Substantia nigra (tissue), 51 donors: ENCODE measurements at places on chromosomes 7 and 10.

- no peak for DNase-seq
These were observed 117.8 kb upstream of the SHH start for GRCh38 chr7:155930061-155930460.

DNA sequence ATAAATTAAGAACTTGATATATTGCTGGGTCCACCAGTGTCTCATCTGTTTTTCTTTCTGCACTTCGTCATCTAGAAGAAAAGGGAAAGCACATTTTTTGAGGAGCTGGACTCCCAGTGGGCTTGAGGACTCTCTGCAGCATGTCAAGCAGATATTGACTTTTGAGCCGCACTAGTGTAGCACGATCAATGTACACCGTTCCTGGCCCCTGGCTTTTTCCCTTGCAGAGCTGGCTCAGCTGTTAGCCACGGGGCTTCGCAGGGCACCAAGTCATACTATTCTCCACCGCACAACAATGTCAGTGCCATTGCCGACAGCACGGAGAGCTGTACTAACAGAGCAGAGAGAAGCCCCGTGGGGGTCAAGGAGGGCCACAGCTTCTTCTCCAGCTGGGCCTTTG lies 235.4 kb upstream of the HABP2 start:
- no peak for DNase-seq

DNA sequence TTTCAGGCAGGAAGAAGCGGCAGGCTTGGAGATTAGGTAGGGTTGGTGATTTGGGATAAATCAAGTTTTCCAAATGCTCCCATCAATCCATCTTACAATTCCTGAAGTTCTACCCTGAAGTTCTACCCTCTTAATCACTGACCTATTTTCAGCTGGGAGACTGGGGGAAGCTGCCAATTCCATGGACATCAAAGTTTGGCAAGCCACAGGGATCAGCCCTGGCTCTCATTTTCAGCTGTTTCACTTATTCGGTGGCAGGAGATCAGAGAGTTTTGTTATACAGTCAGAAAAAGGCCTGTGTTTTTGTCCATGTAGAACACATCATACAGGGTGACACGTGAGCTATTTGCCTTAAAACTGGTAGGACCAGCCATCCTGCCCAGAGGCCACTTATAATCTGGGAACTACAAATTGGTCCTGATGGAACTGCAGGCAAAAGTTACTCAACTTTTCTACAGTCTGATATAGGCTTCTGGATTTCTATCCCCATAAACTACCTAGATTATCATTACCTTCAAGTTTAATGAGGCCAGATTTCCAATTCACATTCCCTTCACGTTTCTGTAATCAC lies 112.9 kb upstream of the ZNF746 start:
- no peak for DNase-seq

GRCh38 chr10:125149036-125149679 lies 11.2 kb downstream of the CTBP2 start:
- DNase-seq = no peak

DNA sequence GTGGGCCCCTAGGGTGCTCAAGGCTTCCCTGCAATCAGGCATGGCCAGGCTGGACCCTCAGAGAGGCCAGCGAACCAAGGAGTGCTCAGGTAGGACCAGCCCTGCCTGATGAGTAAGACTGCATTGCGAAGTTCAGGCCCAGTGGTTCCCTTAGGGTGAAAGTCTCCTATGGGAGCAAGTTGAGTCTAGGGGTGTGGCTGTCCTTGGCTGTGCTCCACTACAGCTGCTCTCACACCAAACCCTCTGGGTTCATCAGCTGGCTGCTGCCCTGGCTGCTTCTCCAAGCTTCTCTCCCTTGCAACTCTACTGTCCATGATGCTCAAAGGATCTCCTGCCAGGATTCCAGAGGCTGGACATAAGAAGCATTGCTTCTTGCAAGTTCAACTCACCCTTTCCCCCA lies 18.7 kb downstream of the FAM25A start:
- DNase-seq = no peak

DNA sequence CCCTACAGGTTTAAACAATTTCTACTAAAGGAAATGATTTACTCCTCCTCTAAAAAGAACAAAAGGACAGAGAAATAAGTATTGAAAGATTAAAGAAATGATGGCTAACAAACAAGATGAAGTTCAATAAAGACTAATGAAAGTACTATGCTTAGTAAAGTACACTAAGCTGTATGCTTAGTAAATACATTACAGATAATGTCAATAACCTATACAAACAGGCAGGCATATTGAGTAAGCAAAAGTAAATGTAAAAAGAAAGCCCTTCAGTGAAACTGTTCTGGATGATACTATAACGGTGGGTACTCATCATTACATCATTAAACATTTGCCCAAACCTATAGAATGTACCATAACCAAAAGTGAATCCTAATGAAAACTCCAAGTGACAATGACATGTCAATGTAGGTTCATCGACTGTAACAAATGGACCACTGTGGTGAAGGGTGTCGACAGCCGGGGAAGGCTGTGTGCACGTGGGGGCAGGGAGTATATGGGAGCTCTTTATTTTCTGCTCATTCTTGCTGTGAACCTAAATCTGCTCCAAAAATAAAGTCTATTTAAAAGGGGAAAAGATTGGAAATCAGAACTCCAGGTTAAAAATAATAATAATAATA lies 34.0 kb downstream of the CYTH3 start:
- no peak for DNase-seq

- no peak for DNase-seq
These were observed 3.7 kb upstream of the SLC16A9 start for GRCh38 chr10:59713196-59713821.

GRCh38 chr7:142450695-142451094 lies 192.8 kb upstream of the PRSS58 start:
- DNase-seq = no peak

DNA sequence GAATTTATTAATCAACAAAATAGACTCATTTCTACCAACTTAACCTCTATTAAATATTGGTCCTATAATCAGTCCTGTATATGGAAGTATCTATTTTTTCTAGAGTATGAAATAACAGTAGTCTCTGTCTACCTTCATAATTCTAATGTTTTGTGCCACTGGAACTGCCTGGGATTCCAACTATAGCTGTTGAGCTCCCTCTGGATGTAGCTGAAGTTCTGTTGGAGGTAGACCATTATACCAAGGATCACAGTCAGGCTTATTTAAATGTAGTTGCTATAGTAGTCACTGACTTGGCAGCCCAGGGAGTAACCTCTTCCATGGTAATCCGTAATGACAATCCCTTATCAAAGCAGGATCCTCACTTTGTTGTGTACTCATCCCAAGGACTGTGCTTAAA lies 48.5 kb upstream of the PHYHIPL start:
- DNase-seq = no peak

- DNase-seq = no peak
These were observed 40.2 kb downstream of the FBH1 start for GRCh38 chr10:5930272-5930671.

DNA sequence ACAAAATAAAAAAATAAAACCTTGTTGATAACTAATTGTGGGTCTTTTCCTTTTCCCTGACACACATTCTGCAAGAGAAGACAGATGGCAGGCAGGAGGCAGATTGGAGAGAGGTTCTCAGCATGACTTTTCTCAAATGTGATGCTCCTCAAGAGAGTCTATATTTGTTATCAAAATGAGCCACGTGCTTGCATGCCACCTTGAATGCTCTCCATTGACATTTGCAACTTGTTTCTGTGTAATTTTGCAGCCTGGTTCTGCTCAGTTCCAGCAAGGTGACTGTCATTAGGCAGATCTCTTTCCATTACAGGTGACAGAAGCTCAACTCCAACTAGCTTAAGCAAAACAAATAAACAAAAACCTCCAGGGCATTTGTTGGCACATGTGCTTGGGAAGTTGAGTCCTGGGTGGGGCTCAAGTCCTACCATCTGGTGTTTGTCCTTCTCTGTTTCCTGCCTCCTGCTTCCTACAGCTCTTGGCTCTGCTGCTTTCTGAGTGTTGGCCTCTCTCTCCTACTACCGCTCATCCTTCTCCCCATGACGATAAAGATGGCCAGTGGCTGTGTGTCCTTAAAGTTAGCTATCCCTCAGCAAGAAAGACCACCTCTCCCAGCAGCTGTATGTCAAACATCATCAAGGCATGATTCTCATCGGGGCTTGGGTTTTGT lies 56.7 kb downstream of the GRK5 start:
- DNase-seq = no peak

DNA sequence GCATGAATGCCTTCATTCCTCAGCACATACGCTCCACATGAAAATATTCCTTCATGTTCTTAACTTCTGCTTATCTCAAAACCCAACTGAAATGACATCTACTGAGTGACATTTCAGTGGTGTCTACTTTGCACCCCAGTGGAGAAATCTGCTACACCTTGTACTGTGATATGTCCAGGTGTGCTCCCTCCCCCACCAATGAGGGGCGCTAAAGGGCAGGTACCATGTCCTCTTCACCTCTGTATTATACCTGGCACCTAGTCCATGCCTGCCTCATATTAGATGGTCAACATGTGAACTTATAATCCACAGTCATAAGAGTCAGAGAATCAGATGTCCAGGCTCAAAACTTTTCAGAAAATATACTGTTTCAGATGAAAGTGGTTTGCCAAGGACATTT lies 2.1 kb downstream of the PAXIP1 start:
- DNase-seq = no peak

- DNase-seq = no peak
These were observed 604 bp downstream of the SCART1 start for GRCh38 chr10:133454204-133454893.

- DNase-seq = no peak
These were observed 10.9 kb downstream of the NPFFR1 start for GRCh38 chr10:70272925-70273316.

GRCh38 chr7:153590136-153590535 lies 462.1 kb upstream of the DPP6 start:
- no peak for DNase-seq

DNA sequence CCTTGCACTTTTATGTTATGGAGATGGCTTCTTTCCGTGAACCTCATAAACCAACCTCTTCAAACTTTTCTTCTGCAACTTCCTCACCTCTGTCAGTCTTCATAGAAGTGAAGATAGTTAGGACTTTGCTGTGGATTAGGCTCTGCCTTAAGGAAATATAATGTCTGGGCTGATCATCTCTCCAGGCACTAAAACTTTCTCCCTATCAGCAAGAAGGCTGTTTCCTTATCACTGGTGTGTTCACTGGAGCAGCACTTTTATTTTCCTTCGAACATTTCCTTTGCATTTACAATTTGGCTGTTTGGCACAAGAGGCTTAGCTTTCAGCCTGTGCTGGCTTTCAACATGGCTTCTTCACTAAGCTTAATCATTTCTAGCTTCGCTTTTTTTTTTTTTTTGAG lies 52.8 kb downstream of the ESYT2 start:
- no peak for DNase-seq

GRCh38 chr10:37728830-37729229 lies 128.6 kb downstream of the ZNF248 start:
- no peak for DNase-seq

- no peak for DNase-seq
These were observed 14.0 kb upstream of the ENTPD1 start for GRCh38 chr10:95741807-95742467.

DNA sequence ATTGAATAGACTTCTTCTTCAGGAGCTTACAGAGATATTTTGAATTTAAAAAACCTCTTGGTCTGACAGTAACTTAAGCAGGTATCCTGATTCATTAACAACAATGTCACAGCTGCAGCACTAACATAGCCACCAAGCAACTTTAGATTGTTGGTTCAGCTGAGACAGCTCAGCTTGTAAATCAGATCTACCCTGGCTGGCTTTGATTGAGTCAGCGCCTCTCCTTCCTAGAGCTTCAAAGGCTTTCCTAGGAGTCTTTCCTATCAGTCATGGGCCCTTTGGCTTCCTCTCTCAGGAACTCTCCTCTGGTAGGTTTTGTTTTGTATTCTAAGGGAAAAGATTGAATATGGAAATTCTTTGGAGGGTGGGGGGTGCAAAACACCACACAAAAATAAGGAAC lies 70.7 kb upstream of the STEAP4 start:
- no peak for DNase-seq

- DNase-seq = no peak
These were observed 110.8 kb downstream of the TPK1 start for GRCh38 chr7:144725070-144725469.

- DNase-seq = no peak
These were observed 6.9 kb downstream of the GIMAP5 start for GRCh38 chr7:150744041-150744656.
